ENCODE measurements at places on chromosomes 5 and 9.

- no peak for DNase-seq
These were observed 312.1 kb downstream of the CDH12 start for GRCh38 chr5:22541037-22541436.

DNA sequence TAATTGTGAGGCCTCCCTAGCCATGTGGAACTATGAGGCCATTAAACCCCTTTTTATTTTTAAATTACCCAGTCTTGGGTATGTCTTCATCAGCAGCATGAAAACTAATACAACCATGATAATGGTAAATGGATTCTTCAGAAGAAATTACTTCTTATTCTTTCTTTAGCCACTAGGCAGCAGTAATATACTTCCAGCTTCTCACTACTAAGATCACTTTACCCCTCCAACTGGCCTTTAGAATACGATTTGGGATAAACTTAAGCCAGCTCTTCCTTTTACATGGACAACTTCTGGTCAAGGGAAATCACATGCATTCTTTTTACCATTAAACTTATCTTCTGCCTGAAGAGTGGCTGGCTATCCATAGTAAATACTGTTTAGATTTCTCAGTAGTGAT is 355.4 kb downstream of the MAN2A1 start:
- DNase-seq: no peak

- DNase-seq: peak; percentile 20
These were observed 98.9 kb downstream of the ERCC6L2 start for GRCh38 chr9:95974389-95974788.

DNA sequence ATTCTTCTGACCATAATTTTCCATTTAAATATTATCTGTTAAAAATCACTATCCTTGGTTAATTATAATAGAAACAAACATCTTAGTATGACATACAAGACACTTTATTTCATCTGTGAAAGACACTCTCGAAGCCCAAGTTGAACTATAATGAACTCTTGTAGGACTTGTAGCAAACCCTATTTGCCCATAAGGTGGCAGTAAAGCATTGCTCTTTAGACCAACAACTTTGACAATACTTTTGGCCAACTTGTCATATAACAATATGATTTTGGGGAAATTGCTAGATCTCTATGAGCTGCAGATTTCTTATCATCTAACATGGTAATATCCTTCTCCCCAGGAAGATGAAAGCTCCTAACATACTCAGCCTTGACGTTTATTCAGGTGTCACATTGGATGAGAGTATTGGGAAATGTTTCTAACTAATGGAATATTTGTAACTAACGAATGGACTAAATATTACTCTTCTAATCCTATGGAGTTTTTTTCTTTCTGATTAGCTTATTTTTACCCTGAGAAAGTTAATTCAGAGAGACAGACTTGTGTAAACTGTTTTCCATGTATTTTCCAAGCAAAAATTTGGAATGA is 11.0 kb downstream of the SPINK14 start:
- peak; percentile 66 for DNase-seq

- no peak for DNase-seq
These were observed 29.4 kb downstream of the CTNNAL1 start for GRCh38 chr9:108983885-108984284.

DNA sequence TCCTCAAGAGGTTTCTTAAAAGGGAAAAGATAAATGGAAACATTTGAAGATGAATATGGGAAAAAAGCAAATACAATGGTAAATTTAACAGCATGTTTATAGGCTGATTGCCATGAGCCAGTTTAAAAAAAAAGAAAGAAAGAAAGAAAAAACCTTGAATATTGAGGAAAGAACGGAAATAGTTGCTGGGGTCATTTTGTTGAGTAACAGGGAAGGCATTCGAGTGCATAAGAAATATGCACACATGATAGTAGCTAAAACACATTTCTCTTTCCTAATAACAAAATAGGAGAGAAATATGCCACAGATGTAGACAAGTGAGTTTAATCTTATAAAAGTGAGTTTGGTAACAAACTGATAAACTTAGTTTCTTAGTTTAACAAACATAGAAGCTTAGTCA is 864.6 kb upstream of the ACO1 start:
- no peak for DNase-seq

DNA sequence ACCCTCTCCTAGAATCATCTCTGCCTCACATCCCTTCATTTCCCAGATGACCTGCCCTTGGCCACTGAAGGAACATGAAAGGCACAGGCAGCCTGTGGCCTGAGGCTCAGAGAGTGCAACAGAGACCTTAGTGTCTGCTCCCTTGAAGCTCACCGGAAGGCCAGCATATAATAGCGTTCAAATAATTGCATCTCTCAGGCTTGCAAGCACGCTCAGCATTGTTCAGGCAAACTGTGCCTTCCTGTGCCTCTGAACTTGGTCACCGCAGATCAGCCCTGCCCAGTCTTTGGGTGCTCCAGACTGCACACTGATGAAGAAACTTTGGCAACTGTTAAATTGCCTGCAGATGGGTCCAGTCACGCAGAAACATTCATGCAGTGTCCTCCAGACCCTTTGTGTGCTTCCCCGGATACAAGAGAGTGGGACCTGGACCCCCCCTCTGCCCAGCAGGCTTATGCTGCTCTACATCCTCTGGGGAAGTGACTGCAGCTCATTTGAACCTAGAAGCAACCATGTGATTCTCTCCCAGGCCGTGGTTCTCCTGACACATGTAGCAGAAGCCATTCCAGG is 216.0 kb upstream of the ANKRD55 start:
- no peak for DNase-seq

DNA sequence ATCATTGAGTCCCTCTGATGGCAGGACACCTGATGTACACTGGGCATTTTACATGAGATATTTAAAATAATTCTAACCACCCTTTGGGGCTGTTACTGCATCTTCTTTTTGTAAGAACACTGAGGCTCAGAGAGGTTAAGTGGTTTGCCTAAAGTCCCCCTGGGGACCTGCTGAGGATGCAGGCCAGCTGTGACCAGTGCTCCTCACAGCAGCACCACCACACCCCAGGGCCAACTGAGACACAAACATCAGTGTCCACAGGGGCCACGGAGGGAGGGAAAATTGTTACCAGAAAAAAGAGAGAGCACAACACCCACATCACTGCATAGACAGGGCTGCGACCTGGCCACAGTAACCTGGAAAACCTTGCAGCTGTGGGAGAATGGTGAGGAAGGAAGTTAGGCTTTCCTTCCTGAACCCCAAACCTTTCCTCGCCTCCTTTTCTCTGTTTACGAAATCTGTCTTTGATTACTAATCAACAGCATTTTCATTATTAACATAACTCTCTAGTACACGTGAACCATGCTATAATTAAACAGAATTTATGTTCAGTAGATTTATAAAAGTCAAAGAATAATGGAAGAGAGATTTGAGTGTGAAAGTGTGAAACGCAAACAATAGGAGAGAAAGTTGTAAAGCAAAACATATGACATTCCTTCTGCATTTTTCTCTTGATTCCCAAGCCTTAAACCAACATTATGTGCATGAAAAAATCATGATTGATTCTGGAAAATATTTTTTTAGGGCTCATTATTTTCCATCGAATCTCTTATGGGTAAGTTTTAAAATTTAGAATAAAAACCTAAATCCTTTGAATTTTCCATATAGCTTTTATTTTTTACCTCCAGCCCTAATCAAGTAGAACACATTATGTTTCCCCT is 228.1 kb upstream of the DAPK1 start:
- no peak for DNase-seq

DNA sequence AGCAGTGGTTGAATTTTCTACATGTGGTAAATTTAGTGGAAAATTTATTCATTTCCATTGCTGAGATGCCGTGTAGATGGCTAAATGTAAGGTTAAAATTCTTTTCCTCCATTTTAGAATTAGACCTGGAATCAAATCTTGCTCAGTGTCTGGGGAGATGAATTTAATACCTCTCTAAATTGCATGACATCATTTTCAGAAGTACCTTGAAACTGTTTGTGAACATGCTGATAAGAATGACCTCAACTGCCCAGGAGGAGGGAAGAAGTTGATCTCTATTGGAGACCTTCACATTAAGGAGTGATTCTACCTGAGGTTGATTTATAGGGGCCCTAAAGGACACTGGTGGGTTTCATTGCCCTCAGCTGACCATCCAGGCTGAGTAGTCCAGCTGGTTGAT is 116.7 kb upstream of the EGFLAM start:
- no peak for DNase-seq

DNA sequence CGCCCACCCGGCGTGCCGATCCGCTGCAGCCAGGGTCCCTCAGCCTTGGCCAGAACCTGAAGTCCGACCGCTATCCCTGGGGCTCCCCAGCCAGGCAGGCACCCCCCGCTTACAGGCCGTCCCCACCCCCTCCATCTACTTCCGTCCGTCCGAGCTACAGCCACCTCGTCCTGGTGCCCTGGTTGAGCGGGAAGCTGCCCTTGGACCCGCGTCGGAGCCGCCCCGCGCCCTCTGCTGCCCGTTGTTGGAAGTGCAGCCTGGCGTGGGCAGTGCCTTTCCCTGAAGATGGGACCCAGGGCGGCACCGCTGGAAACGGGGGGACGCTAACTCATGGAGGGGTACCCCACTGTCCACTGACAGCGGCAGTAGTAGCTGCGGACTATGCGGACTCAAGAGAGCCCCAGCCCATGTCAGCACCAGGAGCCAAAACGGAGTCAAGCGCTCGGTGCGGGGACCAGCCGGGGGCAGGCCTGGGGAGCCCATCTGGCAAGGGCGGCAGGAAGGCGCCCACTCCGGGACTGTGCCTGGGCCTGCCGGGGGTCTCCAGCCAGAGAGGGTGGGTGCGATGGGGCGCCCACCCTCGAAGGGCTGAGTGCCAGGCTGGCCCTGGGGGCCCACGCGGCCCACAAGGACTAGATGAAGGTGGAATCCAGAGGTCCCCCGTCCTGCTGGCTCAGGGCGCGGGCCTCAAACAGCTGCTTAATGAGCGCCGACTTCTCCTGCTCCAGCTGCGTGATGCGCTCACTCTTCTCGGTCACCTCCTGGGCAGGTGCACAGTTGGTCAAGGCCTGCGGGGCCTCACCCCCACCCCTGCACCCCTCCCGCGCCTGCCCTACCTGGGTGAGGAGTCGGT is 6.1 kb downstream of the SAPCD2 start:
- DNase-seq: peak; percentile 62

GRCh38 chr5:78829811-78830527 is 155.1 kb downstream of the ARSB start:
- no peak for DNase-seq

DNA sequence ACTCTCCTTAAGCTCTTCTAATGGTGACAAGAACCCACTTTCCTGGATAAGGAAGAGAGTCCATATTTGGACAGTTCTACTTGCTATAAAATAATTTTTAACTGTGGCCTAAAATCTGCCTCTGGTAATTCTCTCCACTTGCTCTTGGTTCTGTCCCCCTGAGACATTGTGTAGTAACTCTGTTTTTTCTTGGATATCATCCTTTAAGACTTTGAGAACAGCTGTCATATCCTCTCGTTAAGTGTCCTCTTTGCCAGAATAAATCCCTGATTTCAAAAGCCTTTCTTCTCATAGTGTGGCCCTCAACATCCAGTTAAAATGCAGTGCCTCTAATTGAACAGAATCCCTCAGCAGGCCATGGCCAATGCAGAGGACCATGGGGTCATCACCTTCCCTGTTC is 101.5 kb downstream of the ARHGEF28 start:
- no peak for DNase-seq

- no peak for DNase-seq
These were observed 698.3 kb downstream of the MAT2B start for GRCh38 chr5:164203581-164204225.

- DNase-seq: no peak
These were observed 77.9 kb upstream of the FBXL17 start for GRCh38 chr5:108459769-108460168.

DNA sequence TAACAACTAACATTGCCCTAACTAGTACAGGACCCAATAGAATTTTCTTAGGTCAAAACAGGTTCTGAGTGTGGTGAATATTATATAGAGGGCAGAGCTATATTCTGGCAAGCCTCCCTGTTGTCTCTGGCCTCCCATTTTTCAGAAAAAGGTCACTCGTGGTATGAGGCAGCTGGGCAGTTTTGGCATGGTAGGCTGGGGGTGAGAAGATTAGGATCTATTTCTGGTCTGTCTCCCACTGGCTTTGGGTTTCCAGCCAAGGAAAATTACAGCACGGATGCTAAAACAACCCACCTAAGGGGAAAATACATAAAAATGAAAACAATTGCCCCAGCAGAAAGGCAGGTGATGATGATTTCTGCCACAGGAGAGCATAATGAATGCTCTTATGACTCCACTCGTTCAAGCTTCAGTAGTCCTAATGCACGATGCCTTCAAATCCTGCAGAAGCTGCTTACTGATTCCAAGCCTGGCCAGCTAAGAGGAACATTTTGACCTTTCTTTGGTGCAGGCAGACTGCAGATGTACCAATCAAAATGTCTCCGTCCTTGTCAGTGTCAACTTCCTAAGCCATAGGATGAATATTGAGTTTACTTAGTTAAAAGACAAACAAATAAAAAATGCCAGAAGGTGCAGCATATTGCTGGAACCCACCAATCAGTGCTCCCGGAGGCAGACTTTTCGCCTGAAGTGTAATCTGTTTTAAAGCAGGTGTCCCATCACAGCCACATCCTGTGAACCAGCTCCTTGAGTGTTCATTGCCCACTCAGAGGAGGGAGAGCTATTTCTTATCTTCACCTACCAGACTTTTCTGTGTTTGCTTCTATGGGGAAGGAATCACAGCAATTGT is 435.4 kb downstream of the ZSWIM6 start:
- no peak for DNase-seq

DNA sequence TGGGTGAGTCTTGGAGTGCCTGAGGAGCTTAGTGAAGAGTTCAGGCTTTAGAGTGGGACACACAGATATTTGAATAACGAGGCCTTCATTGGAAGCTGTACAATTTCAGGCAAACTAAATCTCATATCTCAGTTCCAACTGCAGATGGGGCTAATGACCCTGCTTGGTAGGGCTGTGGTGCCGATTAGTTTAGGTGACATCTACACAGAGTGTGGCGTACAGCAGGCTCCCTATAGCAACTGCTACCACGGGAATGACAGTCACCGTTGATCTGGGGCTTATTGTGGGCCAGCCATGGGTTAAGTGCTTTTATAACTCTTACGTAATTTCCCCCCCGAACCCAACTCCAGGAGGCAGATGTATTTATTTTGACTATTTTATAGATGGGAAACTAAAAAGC is 70.8 kb downstream of the FAT2 start:
- DNase-seq: no peak

DNA sequence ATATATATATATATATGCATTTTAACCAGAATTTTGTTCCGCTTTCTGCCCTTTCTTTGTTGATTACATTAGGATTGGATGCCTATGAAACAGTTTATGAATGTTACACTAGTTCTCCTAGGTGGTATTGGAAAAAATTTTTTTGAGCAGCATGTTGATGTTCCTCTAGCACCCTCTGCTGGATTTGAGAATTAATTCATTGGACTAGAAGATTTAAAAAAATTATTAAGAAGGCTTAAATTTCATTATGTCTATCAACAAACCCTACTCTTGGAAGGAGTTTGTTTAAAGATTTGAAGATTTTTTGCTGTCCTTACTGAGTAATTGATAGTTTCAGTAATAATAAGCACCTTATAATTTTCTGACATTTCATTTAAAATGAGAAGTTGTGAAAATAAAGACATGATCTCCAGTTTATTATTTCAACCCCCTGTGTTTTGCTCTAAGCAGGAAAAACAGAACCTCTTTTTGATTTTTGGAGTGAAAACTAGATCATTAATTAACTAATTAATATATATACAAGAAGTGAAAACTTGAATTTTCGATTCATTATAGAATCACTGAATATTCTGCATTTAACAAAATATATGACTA is 89.6 kb downstream of the CCDC171 start:
- peak; percentile 33 for DNase-seq

- DNase-seq: no peak
These were observed 194.8 kb upstream of the SLC30A5 start for GRCh38 chr5:68898951-68899471.
